KBM-7 (cell line): ENCODE measurements at places on chromosomes 5 and 9.

DNA sequence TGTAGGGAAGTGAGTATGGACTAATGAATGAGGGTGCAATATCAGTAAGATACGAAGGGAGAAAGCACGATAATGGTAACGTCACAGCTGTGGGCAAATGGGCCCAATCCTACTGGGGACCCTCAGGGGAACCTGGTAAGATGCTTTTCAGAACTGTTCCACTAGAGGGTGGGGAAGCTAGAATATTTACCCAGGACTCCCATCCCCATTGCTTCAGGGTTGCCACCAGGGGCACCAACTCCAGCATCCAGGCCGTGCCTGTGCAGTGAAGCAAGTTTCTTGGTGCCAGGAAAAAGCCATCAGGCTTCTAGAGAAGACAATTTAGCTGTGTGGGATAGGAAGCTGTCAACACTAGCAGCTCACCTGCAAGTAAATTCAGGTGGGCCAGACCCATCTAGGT, 409.3 kb downstream of the AGTPBP1 start:
- DNase-seq: peak; percentile 11

- DNase-seq: no peak
Measured at GRCh38 chr5:112735702-112736101, 2.0 kb upstream of the APC start.

GRCh38 chr5:178431782-178432165, 158.4 kb downstream of the COL23A1 start:
- DNase-seq: no peak

- no peak for DNase-seq
Measured at GRCh38 chr5:83764101-83764500, 43.4 kb upstream of the HAPLN1 start.

DNA sequence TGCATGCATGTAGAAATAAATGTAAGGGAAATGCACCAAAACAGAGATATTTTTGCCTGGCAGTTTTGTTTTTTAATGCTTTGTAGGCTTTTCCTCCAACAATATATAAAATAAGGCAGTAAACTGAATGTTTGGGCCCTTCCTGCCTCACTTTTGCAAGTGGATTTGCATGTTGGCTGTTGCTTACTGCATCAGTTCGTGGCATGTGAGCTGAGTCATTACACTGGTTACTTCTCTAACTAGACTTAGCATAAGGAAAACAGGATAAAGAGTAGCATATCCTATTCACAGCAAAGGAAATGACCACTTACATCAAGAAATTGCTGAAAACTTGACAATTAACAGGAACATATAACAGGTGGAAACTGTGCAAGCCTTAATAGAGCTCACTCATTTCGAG, 113.4 kb downstream of the TLE1 start:
- DNase-seq: no peak

DNA sequence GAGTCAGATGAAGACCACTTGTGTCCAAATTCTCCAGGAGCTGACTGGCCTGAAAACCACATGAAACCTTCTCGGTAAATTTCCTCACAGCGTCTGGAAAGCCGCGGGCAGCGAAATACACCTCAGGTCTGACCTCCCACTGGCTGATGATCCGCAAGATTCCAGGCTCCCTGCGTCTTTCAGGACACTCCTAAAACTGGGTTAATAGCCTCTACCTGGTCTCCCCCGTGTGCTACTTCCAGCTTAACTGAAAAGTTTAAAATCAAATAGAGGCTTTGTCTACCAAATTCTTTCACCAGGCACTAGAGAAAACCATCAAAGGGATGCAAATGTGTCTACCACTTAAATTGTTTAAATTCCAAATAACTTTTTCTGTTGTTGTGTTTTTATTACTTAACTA, 312.6 kb downstream of the DRD1 start:
- no peak for DNase-seq

GRCh38 chr9:31084350-31084749, 1300.1 kb upstream of the ACO1 start:
- DNase-seq: no peak

- no peak for DNase-seq
Measured at GRCh38 chr5:73007051-73007450, 51.2 kb downstream of the FCHO2 start.

- DNase-seq: no peak
Measured at GRCh38 chr9:128921881-128922763, 1.3 kb downstream of the PHYHD1 start.

DNA sequence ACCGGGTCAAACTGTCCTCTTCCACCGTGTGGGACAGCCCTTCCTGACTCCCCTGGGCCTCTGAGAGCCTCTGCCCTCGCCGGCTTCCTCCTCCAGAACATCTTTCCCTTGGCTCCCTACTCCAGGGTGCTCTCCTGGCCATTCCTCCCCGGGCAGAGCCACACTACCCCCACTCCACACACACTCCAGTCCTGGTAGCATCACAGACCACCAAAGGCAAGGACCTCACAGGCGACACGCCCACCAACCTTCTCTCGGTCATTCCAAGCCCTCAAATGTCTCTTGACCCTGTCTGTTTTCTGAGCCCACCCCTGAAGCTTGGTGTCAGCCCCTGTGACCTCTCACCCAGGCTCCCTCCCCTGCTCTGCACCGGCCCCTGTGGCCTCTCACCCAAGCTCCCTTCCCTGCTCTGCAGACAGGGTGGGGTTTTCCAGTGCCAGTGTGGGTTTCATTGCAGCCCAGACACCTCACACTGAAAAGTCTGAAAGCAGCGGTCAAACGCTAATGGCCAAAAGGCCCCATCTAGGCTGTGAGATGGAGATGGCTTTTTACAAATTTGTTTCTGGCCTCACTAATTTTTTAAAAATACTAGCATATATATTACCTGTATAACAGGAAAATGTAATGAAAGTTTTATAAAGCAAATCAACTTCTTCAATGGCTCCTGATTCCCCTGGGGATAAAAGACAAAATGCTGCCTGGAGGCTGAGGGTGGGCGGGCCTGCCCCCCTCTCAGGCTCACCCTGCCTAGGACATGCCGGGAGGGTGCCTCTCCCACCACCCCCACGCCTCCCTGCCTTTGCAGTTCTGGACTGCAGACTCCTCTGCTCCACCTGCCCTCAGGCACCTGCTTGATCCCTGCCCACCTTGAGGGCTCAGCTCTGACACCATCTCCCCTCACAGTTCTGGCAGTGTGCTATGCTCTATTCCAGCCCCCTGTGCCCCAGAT, 10.5 kb downstream of the LRRC26 start:
- no peak for DNase-seq

DNA sequence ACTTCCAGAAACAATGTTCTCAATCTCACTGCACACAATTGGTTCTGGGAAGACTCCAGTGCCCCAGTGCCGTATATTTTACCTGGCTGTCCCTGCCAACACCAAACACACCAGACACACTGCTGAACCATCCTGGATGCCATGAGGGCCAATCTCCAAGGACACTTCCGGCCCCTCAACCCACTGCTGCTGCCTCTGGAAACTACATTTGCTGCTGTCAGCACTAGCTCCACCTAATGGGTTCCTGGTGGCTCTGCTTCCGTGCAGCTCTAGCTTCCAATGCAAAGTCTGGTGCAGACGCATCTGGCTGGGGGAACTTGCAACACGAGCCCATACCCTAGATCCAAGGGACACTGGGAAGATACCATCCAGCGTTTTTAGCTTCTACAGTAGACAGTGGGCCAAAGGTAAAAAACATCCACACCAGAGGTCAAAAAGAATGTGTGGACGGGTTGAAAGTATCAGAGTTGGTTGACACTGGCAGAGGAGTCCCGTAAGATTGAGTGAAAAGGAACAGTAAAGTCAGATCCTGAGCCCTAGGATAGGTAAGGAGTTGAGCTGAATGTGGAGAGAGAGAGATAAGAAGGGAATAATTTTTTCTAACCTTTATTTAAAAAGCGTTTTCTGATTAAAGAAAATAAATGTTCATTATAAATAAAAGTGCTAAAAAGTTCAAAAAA, 99.7 kb upstream of the KIF2A start:
- peak; percentile 24 for DNase-seq

GRCh38 chr5:151248651-151249050, 4.3 kb upstream of the GM2A start:
- DNase-seq: no peak

DNA sequence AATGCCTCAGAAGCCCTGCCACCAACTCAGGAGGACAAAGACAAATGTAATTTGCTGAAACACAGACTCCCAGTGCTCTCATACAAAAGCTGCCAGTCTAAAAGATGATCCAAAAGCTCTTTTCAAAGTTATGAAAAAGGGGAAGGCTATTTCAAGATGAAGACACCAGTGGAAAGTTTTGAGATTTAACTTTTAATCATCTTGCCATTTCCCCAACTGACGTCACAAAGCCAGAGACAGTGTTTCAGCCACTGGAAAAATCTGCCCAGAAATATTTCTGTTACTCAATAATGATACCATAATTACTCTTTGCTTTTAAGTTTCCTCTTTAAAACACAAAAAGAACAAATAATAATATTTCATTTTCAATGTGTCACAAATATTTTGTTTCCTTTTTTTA, 20.9 kb downstream of the ENG start:
- DNase-seq: no peak

GRCh38 chr9:84866396-84867175, 197.1 kb downstream of the NTRK2 start:
- no peak for DNase-seq

DNA sequence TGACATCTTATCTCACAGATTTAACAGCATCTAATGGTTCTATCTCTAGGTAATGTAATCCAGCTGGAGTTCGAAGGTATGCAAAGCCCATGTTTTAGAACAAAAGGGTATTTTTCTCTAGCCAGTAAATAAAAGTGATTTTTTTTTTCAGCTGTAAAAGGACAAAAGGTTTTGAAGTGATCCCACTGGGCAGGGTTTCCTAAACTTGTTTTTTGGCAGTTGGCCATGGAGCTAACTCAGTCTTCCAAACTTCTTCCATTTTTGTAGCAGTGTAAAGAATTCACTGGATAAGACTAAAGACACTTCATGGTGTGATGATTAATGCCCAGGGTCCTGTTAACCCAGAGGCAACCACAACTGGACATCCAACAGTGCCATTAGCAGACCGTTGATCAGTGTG, 63.8 kb downstream of the TMEM252 start:
- no peak for DNase-seq

DNA sequence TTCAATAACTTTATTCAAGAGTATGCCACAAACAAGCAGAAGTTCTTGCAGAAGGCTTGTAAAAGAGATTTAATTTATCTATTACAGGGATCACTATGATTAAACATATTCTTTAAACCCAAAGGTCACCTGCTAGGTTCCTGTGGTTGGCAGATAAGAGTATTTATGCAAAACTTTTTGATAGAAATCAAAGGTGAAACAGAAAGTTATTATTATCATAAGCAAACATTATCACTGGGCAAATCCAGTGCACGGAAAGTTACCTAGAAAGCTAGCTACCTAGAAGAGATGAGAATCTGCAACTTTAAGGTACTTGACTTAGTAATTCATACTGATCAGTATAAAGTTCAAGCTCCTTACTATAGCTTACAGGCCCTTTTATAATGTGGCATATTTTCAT, 3.2 kb downstream of the STARD4 start:
- no peak for DNase-seq

- DNase-seq: no peak
Measured at GRCh38 chr9:113484258-113484730, 20.8 kb downstream of the RGS3 start.

- no peak for DNase-seq
Measured at GRCh38 chr5:78671609-78672008, 23.0 kb upstream of the LHFPL2 start.

DNA sequence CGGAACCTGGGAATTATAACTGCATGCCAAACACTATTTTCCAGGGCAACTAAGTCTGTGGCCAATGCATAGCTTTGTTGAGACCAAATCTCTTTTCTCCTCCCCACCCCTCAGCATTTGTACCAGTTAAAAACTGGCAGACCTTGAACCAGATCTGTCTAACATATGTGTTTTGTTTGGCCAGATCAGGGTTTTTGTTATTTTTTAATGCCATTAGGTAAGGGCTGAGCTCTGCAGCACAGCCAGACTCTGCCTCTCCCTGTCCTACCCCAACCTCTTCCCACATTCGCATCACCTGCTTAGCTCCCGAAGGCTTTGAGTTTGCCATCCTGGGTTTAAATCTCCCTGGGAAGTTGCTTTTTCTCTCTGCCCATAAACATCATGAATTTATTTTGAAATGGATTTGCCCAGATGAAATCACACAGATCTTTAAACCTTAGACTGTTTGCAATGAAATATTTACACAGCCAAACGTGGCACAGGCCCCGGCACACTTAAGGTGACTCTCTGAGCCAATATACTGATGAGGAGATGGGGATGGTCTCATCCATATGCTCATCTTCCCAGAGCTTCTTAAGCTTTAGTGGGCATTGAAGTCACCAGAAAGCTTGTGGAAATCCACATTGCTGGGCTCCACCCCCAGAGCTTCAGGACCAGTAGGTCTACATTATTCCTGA, 54.0 kb upstream of the ALDH1B1 start:
- no peak for DNase-seq

DNA sequence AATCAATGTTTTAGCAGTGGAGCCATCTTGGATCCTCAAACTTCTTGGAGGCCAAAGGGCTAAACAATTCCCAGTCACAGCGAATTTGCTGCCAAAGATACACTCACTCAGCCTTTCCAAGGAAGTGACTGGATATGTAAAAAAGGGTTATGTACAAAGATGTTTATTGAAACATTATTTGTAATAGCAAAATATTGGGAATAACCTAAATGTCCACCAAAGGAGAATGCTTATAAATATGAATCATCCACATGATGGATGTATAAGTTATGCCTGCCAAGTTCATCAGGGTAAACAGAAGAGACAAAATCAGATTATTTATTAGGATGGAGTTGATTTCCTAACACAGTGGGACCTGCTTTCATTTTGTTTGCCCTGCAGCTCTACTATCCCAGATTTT, 145.2 kb upstream of the ABCA1 start:
- no peak for DNase-seq

- no peak for DNase-seq
Measured at GRCh38 chr9:69996967-69997366, 46.7 kb upstream of the MAMDC2 start.

DNA sequence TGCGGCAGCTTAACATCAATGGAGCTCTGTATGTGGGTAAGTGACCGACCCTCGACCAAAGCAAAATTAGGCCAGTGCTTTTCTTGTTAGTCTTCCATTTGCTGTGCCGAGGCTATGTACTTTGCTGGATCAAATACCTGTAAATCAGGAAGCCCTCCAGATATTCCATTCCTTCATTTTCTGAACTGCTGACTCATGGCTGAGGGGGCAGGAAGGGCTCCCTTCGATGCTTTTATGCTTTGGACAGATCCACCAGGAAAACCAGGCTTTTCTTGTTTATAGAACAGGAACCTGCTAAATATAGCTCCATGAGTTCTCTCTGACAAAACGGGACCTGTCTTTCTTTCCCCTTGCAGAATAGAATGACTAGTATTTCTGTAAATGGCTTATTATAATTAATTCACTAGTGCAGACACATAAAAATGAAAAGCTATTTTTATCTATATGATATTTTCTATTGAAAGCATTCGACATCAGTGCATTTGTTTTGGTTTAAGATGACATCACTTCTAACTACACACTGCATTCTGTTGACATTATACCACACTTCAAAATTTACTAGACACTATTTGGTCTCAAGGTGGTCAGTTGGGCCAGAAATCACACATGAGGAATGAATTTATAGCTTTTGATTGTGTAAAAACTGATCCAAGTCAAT, 93.3 kb downstream of the LIFR start:
- no peak for DNase-seq

- peak; percentile 42 for DNase-seq
Measured at GRCh38 chr9:136848393-136849037, 694 bp upstream of the PHPT1 start.

- no peak for DNase-seq
Measured at GRCh38 chr9:78292026-78292425, 4.9 kb upstream of the PSAT1 start.
